ENCODE measurements at places on chromosomes 2 and 18.

- DNase-seq: no peak
These were observed 25.2 kb downstream of the FBXO36 start for GRCh38 chr2:229947544-229947943.

DNA sequence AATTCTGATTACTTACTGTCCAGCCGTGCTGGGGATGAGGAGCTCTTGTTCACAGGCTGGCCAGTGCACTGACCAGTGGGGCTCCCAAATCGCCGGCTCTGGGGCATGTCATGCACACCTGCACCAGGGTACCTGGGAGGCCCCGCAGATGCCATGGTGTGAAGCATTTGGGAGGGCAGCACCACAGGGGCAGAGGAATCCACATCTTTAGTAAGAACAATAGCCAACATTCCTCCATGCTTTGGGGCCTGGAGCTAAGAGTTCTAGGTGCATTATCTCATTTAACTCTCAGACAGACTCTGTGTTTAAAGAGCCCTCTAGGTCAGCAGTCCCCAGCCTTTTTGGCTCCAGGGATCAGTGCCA, 104.2 kb downstream of the ACKR3 start:
- no peak for DNase-seq

DNA sequence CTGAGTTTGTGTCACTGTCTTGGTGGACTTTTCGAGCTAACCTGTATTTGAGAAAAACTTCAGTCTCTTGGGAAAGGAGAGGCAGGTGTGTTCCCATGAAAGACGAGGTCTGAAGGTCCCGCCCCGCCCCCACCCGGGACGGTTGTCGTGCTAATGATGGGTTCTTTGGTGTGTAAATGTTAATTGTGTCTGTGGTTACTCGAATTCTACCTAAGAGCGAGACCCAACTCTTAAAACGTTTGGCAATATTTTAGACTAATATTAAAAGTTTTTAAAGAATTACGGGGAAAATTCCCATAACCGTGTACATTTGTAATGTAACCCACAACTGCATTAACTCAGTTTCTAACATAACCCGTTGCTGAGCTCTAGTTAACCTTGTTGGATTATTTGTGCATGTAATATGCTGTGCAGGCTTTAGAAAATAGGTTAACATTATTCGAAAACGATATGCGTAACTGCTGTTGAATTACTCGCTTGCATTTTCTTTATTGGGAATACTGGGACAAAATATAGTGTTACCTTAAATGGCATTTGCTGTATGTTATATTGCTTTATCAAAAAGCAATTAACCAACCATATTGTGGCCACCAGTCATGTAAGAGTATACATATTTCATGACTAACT, 833 bp downstream of the EPB41L5 start:
- DNase-seq: no peak

DNA sequence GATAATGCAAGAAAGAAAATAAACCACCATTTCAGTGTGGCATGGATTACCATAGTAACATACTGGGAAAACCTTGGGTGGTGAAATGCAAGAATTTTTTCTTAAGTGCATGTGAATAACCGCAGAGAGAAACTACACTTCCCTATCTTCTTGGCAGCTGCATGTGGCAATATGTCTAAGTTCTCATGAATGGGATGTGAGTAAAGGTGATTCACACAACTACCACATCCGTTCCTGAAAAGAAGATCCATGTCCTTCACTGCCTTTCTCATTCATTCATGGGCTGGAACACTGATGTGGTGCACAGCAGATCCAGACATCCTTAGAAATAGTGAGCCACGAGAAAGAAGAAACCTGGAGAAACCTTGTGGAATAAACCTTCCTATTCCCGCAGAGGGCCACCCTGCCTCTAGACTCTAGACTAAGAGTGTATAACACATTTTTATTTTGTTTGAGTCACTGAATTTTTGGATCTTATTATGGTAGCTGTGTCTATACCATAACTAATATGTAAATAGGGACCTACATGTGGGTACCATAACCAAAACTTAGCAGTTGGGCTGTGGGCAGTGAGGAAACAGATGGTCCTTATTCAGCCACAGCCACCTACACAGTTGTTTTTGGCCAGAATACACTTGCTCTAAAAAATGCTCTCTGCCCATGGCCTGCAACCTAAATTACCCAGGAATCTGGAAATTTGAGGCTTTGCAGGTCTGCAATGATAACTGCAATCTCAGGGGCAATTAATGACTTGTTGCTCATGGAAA, 573.3 kb downstream of the LRP1B start:
- DNase-seq: no peak

DNA sequence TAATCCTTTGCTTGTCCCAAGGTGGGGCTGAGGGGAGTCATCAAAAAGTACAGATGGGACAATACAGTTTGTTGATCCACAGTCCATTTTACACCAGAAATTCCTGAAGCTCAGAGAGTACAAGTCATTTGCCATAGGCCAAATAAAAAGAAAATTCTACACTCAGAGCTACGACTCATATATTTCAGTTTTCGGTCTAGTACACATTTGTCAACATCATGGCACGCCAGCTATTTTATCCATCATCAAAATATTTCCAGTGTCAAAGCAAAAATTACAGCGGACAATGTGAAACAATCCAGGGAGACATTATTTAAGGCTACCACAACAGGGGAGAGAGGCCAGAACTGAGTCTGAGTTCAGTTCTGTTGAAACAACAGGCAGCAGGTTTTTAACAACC, 587.5 kb upstream of the DSEL start:
- DNase-seq: no peak

DNA sequence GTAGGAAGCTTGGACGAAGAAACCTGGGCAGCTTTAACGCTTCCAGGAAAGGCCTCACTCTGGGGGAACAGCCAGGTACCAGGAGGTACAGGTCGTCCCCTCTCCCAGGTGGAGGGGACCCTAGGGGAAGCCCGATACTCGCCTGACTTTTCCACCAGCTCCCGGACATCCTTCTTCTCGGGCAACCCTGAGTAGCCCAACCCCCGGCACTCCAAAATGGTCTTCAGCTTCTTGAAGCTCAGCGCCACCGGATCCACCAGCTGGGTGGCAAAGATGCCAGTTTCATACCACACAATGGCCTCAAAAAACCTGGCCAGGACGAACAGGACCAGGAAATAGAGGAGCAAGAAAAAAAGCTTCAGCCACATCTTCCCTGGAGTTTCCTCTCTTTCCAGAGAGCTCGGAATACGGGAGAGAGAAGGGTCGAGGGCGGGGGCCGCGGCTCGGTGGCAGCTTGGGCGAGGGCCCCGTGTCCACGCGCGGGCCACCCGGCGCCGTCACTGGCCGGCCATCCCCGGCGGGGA, 1.1 kb downstream of the RNF103 start:
- DNase-seq: peak; percentile 64

- DNase-seq: no peak
These were observed 32.4 kb downstream of the RTN4 start for GRCh38 chr2:55017880-55018279.

DNA sequence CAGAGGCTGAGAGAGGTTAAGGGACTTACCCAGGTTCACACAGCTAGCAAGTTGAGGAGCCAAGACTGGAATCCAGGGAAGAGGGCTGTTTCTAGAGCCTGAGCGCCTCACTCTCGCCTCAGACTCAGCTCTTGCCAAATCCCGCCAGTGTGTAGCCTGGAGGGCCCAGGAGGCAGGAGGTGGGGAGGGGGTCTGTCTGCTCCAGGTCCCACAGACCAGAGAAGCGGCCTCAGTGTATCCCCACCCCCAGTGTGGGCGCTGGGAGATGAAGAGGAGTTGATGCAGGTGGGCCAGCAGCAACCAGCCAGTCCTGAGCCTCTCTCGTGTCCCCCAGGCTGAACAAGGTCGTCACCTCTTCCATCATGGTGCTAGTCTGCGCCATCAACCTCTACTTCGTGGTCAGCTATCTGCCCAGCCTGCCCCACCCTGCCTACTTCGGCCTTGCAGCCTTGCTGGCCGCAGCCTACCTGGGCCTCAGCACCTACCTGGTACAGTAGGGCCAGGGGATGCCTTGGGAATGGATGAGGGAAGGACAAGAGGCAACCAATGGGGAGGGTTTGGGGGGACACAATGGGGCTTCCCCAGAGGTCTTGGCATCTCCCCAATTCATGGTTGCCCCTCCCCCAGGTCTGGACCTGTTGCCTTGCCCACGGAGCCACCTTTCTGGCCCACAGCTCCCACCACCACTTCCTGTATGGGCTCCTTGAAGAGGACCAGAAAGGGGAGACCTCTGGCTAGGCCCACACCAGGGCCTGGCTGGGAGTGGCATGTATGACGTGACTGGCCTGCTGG, 5.2 kb upstream of the CTDSP1 start:
- no peak for DNase-seq

- no peak for DNase-seq
These were observed 60.4 kb downstream of the C2orf76 start for GRCh38 chr2:119306196-119306590.

DNA sequence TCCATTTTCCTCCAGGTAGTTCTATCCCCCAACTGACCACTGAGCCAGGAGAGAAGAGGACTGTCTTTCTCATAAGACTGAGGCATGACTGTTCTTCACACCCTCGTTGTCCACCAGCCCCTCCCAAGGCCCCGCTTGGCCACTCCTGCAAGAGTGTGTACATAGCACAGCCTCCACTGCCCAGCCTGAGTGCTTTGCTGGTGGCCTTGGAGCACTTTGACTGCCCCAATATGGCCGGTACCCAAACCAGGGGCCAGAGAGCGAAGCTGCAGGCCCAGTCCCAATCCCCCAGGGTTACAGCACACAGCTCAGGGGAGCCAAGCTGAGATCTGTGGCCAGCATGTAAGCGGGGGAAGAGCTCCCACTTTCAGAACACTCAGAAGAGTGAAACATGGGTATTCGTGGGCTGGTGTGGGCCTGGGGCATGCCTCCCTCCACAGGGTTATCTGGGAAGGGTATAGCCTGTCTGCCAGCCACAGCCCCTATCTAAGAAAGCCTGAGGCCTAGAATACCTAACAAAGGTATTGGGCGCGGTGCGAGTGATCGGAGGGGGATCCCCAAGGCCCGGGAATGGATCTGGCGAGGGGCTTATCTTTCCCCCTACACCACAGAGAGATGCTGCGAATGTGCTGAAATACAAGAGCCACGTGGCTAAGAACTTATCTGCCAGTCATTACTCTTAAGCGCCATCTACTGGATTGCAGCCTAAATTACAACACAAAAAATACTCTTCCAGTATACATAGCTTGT, 163.8 kb downstream of the WDPCP start:
- DNase-seq: no peak

DNA sequence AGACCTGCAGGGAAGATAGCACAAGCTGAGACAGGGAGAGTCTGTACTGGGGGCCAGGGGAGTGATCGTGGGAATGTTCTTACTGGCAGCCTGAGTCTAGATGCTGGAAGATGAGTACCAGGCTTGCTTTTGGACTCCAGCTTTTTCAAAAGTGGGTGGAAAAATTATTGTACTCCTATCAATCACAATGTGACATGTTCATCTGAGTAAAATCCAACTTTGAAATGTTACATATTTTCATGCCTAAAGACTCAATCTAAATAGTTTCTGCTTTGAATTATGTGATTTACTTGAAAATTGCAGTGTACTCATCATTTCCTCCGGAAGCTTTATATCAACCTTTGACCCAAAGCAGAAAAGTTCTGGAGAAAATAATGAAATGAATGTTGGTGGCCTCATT, 49.7 kb upstream of the ST3GAL5 start:
- no peak for DNase-seq

DNA sequence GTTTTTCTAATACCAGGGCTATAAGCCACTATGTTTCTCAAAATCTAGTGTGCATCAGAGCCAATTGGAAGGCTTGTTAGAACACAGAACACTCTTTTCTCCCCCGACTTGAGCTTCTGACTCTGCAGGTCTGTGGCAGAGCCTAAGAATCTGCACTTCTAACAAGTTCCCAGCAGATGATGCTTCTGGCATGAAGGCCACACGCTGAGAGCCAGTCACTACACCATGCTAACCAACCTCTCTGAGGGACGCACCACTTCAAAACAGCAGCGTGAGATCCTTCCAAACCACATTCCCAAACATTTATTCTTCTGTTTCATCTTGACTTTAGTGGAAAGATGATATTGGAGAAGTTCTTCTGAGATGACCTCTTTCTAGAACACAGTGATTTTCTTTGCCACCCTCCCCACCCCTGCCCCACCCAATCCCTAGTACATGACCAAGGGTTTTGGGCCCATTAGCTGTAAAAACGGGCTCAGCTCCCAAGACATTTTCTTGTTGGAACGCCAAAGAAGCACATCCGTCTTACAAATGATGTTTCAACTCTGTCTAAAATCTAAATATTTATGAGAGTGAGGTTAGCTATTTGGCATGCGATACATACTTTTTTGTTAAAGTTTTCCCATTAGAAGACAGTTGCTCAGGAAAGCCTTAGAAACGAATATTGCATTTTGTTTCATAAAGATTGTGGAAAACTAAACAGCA, 391.9 kb downstream of the TMEM182 start:
- DNase-seq: no peak

DNA sequence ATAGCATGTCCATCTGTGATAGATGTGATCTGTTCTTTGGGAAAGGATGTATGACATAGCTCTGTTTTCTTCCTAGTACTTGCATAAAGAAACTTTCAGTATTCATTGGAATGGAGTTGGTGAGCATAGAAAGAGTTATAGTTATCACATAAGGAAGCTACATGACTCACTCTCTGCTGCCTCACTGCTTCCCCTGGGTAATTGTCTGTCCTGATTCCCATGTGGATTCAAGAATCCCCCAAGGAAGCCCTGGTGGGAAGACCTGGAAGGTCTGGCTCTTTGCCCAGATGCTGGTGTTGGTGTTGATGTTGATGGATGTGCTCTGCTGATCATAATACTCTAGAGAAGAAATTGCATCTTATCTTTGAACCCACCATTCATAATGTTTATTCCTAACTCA, 60.6 kb downstream of the PTPN4 start:
- DNase-seq: no peak

GRCh38 chr2:128464456-128464855, 145.8 kb upstream of the HS6ST1 start:
- no peak for DNase-seq

- DNase-seq: no peak
These were observed 114.3 kb downstream of the CACNB4 start for GRCh38 chr2:151984424-151985083.

DNA sequence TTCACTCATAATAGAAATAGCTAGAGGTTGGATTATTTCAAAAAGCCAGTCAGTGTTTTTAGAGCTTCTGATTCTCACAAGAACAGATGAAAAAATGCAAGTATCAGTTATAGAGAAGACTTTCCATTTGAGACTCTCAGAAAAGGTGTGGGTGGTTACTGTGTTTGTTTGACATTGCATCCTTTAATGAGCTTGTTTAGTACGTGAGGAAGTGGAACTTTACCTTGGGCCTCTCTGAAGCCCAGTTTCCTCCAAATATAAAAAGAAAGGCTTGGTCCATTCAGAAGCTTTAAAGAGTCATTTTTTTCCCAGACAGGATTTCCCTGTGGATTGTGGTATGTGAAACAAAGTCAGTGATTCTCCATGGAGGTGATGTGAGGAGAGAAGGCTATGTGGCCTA, 89.9 kb upstream of the RANBP2 start:
- no peak for DNase-seq

DNA sequence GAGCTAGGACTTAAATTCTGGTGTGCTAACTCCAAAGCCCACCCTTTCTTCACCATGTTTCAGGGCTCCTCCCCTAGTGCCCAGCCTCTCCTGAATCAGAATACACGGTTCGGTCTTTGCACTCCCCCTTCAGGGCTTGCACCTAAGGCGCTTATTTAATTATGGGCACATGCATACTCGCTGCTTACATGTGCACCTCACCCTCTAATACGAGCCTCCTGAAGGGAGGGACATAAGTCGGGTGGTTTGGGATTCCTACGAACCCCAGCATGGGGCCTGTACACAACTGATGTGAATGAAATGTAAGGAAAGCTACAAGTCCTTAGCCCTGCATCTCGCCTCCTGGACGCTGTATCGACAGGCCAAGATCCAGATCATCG, 435 bp downstream of the IFT172 start:
- no peak for DNase-seq

- no peak for DNase-seq
These were observed 21.7 kb downstream of the TET3 start for GRCh38 chr2:74006459-74006858.

All from aorta (tissue), 5 donors.